NCI-H1694 (cell line): ENCODE measurements at places on chromosomes 2 and 18.

- DNase-seq = no peak
Measured at GRCh38 chr18:26526128-26526965, 22.0 kb downstream of the KCTD1 start.

DNA sequence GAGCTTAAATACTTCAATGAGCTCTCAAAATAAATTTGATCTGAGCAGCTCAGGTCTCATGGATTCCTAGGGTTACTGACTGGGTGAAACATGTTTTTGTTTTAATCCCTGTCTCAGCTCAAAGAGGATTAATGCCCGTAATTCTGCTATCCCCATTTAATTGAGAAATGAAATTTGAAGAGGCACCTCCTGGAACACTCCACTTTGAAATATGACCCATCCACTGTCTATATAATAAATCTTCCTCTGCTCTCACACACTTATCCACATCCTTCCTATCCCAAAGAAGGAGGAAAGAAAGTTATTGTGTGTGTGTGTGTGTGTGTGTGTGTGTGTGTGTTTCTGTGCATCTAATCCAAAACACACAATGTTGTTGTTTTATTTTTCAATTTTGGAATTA, 2082.4 kb upstream of the PIK3C3 start:
- DNase-seq = no peak

DNA sequence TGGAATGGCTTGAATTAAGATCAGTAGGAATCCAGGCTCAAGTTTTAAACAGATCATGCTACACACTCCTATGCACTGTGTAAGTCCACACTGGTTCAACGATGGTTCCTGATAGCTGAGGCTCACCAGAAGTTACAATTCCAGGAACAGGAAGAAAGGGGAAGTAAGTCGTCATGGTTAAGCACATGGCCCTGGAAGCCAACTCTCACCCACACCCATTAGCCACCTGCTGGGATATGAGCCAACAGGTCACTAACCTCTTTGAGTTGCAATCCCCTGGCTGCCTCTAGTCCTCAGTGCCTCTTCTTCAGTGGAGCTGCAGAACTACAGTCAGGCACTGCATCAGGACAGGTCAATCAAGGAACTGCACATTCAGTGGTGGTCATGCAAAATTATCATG, 133.5 kb downstream of the TMEM182 start:
- no peak for DNase-seq

DNA sequence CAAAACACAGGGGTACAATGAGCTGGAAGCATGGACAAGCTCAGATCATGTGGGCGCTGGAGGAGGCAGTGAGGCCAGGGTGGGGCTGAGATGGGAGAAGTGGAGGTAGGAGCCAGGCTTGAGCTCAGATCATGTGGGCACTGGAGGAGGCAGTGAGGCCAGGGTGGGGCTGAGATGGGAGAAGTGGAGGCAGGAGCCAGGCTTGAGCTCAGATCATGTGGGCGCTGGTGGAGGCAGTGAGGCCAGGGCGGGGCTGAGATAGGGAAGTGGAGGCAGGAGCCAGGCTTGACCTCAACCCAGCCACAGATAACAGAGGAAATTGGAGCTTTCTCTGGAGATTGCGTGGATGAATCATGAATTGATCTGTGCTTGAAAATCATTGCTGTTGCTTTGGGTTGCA, 48.3 kb upstream of the TMEM18 start:
- DNase-seq = no peak

DNA sequence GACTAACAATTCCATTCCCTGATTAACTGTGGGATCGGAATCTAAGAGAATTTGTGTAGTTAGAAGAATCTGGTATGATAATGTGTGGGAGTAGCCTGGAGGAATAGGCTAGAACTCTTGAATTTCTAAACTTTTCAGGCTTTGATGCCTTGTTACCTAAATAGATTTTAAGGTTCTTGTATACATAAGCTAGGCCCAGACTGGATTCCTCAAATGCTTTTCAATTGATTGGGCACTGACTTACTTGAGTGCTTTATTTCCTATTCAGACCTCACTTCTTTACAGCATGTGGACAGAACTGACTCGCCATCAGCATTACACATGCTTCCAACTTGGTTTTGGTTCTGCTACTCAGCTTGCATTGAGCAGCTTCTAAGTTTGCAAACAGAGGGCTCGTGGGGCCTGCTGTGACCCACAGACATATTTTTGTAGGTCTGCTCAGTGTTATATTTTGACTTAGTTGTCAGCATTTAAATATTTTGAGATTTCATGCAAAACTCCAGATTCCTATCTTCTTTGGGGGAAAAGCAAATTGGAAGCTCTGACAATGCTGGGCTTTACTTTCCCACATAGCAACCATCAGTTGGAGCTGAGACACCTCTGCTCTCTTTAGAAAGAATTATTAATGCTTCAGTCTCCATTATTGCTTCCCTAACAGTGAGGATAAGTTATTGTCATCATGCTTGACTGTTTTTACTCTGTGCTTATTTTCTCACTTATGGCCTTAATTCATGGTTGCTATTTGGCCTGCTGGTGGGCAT, 5.7 kb downstream of the PARD3B start:
- DNase-seq = no peak

DNA sequence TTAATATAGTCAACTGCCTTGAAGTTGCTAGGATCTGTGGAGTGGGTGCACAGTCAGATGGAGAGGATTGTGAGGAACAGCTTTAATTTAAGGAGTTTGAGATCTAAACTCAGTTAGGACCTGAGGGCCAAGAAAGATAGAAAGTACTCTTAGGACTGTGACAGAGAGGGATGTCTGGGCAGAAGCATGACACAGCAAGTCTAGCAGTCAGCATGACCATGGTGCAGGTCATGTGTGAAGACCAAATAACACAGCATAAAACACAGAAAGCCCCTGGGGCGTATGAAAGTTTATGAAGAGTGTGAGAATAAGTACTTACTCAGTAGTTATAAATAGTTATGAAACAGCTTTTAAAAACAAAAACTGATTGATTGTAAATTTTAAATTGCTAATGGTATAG, 107.2 kb downstream of the GALNT1 start:
- DNase-seq = no peak

- no peak for DNase-seq
Measured at GRCh38 chr2:104337869-104338268, 516.0 kb upstream of the POU3F3 start.

- DNase-seq = no peak
Measured at GRCh38 chr2:111028720-111029119, 92.0 kb upstream of the BCL2L11 start.

DNA sequence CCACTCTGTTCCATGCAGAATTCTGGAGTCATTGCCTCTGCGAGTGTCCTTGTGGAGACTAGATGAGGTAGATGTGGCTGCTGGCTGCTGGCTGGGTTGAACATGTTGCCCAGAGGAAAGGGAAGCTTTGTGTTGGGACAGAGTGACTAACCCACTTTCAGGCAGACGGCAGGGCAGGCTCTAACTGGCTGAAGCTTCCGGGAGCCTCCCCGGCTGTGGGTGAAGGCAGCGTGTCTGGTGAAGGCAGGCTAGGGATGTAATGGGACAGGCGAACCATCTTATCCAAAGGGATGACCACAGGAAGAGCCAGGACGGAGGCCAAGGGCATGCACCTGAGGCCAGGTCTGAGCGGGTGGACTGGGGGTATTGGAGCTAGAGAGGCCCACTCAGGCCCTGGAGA, 16.0 kb downstream of the ASPRV1 start:
- no peak for DNase-seq

DNA sequence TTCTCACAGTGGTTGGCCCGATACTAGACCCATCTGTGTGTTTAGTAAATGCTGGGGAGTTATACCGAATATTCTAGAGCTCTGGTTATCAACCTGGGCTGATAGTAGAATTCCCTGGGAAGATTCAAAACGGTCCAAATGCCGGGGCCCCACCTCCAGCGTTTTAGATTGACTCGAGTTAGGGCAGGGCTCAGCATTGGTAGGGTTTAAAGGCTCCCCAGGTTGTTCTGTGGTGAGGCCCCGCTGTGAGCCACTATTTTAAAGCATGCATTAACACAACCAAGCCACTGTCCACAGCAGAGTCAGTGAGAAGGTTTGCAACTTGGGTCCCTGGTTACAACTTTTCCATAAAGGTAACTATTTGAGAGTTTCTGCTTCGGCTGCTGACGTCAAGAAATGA, 73.6 kb downstream of the DYSF start:
- no peak for DNase-seq

- no peak for DNase-seq
Measured at GRCh38 chr2:27379836-27380625, 503 bp downstream of the ZNF513 start.

GRCh38 chr2:132368191-132368590, 48.4 kb upstream of the GPR39 start:
- no peak for DNase-seq

GRCh38 chr2:39023649-39024048, 97.2 kb downstream of the SOS1 start:
- no peak for DNase-seq
